A172 (cell line): ENCODE measurements at places on chromosomes 12 and 14. TPM values are rescaled to one million over a fixed set of nuclear protein-coding genes. Genes with fewer than 3 reads are reported as not detected.

RIN3 gene
- 0.33 and 2.6 TPM in 2 replicates for total RNA-seq

SERPINA1 gene
- total RNA-seq, result 0.78 and 1.2 TPM in 2 replicates

GUCY2C gene
- not detected in 2 replicates for total RNA-seq

RILPL2 gene
- 3.6 and 3.9 TPM in 2 replicates for total RNA-seq

AACS gene
- 26.6 and 32.1 TPM in 2 replicates for total RNA-seq

ACTR10 gene
- total RNA-seq, result 78.3 and 81.8 TPM in 2 replicates

PSMD9 gene
- total RNA-seq, result 93.2 and 143 TPM in 2 replicates

BIN2 gene
- not detected in 2 replicates for total RNA-seq
